Memory B cell (primary cell): ENCODE measurements at places on chromosomes 7 and 10.

DNA sequence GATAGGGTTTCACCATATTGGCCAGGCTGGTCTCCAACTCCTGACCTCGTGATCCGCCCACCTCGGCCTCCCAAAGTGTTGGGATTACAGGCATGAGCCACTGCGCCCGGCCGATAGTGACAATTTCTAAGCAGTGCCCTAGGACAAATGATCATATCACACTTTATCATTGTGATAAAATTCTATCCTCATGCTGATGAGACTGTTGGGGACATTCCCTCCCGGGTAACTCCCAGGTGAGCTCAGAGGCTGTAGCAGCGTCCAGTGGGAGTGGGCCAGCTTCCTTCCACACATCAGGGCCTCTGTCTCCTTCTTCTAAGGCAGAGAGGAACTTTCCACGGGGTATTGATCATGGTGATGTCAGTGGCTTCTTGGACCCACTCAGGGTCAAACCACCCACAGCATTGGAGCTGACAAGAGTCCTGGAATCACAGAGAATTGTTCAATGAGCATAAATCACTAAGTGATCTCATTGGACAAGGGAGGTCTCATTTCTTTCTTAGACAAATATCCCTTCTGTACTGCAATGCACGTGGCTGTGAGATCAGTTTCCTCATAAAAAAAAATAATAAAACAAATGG lies 256.1 kb downstream of the KLF6 start:
- no peak for DNase-seq

DNA sequence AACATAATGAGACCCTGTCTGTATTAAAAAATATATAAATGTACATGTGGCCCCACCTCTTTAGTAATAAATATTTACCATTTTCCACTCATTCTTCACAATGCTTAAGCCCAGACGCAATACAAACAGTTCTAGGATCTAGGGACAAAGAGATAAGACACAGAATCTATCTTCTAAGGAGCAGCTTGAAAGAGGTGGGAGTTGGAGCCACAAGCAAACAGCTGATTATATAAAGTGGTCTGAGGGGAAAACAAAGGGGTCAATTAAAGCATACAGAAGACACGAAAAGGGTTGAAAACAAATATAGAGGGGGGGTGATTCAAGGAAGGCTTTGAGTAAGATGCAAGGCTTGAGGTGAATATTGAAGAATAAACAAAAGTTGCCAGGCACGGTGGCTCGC lies 43.1 kb downstream of the UBE2H start:
- no peak for DNase-seq

DNA sequence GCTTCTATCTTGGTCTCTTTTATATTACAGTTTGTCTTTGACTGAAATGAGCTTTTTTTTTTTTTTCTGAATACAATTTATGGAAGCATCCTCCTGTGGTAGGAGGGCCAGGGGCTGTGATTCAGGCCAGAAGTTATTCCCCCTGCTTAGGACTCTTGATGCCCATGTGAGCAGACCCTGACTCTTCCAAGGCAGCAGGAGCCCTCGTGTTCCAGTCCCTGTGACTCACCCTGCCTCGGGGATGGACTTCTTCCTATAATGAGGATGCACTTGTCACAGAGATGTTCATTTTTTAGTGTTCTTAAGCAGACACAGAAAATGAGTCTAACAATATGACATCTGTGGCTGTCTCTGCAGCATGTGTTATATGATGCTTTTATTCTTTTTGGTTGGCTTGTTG lies 1293.7 kb upstream of the AUTS2 start:
- no peak for DNase-seq

- no peak for DNase-seq
Measured at GRCh38 chr7:98619450-98620321, 2.6 kb downstream of the NPTX2 start.

DNA sequence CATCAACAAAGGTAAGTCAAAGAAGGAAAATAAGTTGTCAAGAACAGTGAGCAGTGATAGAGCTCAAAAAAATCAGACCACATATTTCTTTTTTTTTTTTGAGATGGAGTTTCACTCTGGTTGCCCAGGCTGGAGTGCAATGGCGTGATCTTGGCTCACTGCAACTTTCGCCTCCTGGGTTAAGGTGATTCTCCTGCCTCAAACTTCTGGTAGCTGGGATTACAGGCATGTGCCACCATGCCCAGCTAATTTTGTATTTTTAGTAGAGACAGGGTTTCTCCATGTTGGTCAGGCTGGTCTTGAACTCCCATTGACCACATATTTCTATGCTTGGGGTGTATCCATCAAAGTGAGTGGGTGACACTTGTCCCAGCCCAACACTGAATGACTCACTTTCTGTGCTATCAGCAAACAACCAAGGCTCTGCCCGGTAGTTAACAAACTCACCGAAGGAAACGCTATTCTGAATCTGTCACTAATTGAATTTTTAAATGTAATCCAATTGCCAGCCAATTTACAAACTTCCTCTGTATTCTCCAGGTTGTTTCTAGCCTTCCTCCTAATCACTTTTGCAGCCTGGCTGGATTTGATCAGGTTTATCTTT lies 19.6 kb upstream of the SMNDC1 start:
- no peak for DNase-seq

- no peak for DNase-seq
Measured at GRCh38 chr10:63107943-63108437, 25.1 kb upstream of the NRBF2 start.

DNA sequence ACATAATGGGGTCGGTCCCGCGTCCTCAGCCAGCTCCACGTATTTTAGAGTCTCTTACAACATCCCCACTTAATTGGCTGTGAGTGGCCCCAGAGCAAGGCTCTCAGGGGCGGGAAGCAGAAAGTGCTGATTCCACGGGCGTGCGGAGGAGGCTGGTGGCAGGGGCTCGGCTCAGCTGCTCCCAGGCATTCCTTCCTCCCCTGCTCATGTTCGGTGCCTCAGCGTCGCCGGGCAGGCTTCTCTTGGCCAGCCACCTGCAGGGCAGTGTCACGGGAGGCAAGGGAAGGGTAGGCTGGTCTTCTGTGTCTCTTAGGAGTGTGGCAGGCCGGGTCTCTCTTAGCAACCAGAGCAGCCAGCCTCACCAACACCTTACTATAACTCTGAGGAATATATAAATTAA lies 33.8 kb downstream of the IL15RA start:
- DNase-seq = no peak

DNA sequence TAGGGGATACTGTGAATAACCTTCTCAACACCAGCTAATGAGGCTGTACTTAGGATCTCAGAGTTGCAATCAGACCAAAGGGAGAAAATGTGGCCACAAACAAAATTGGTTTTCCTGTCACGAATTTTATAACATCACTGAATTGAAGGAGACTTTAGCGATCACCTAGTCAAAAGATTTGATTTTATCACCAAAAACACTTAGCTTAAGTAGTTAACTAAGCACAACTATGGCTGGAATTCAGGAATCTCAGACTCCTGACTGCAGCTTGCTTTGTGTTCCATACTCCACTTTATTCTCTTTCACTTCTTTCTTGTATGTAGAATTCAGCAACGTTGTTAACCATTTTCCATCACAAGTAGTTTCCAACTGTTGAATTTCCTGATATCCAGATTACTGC lies 152.0 kb downstream of the SLC16A9 start:
- no peak for DNase-seq

GRCh38 chr7:111076205-111076604 lies 14.7 kb upstream of the LRRN3 start:
- DNase-seq = no peak
